GM12878 (cell line): ENCODE measurements at places on chromosomes 13 and 19.

DNA sequence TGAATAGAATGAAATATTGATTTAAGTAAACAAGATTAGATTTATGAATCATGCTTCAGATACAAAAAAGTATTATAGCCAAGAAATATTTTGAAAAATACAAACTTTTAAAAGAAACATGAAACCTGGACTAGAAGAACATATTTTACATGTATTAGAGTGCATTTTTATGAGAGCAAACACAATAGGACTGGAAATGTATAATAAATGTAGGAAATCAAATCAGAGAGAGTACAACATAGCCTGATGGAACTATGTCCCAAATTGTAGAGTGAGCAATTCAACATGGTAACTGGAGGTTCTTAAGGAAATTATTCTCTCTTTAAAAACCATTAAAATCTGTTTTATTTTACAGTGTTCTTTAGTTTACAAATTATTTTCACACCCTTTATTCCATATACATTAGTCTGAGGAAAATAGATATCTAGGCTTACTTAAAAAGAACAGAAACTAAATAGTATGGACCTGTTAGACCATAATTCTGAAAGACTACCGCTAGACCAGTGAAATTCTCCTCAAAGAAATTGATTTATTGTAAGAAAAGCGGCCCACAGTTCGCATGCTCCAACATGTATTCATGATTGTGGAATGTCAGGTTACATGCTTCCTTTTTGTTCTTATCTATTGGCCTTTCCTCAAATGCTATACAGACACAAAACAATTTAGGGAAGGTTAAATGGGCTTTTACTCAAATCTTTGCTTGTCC lies 1526.5 kb upstream of the SLC10A2 start:
- no peak overlapping the region for H3K4me3 ChIP-seq
- no peak overlapping the region for H3K27ac ChIP-seq
- H3K27me3 ChIP-seq: no peaks in the 10 kb centered on the region
- H3K4me1 ChIP-seq: no peaks in the 10 kb centered on the region
- no peak for DNase-seq

DNA sequence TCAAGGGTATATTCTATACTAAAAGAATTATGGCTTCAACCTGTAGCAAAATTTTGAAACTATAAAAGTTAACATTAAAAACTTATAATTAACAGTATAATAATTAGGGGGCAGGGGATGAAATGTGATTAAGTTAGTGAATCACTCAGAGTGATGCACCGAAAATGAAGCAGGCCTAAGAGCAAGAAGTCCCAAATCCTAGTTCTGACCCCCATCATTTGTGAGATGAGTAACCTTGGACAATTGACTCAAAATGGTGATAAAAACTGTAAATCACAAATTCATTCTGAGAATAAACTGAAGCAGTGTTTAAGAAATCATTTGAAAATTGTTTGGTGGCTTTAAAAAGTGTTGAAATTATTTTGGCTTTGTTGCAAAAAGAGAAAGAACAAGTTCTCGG lies 56.8 kb downstream of the KLF12 start:
- H3K4me1 ChIP-seq: no peaks in the 10 kb centered on the region
- H3K36me3 ChIP-seq: no peaks in the 10 kb centered on the region
- DNase-seq: no peak
- no peaks in the 10 kb centered on the region for H3K27me3 ChIP-seq

DNA sequence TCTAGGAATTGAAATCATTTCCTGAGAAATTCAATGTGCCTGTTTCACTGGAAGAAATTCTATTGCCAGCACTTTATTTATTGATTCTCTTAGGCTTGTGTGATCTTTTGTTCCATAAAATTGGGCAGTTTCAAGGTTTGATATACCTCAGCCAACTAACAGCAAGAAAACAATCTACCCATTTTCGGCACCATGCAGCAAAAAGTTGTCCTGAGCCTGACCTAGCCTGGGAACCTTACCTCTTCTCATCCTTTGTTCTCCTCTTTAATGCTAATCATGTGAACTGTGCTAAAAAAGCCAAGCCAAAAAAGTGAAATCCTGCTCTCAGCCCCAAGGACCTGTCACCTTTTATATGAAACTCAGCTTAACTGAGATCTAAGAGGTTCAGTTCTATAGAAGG lies 477.3 kb downstream of the SUCLA2 start:
- no peaks in the 10 kb centered on the region for H3K27me3 ChIP-seq
- no peak for DNase-seq
- H3K36me3 ChIP-seq: no peaks in the 10 kb centered on the region
- no peaks in the 10 kb centered on the region for H3K4me1 ChIP-seq
- H3K27ac ChIP-seq: no peak overlapping the region

- H3K27me3 ChIP-seq: no peaks in the 10 kb centered on the region
- H3K4me1 ChIP-seq: no peaks in the 10 kb centered on the region
- no peak overlapping the region for H3K27ac ChIP-seq
- H3K36me3 ChIP-seq: peaks cover 10% of the 10 kb centered on the region; the same call in 1 of the 2 replicates
- H3K4me3 ChIP-seq: no peak overlapping the region
Measured at GRCh38 chr13:28171266-28171665, 32.9 kb downstream of the PAN3 start.

DNA sequence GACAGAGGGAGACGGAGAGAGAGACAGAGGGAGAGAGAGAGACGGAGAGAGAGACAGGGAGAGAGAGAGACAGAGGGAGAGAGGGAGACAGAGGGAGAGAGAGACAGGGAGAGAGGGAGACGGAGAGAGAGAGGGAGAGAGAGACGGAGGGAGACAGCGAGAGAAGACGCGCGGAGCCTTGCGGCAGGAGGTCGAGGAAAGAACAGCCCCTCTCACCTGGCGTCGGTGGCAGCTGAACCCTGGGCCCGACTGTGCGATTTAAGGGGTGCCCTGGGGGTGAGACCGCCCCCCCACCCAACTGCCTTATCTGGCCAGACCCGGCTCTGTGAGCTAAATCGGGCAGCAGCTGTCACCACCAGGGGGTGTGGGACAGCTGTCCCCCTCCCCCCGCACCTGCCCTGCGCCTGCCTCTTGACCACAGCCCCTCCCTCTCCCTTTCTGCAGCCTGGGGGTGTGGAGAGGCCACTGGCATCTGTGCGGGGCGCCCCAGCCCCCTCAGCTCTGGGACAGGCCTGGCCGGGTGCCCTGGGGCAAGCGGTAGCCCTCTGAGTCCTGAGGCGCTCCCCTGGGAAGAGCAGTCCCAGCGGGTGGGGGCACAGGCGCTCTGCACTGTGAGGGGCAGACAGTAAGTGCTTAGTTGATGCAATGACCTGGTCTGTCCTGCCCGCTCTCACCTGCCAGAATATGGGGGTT lies 10.8 kb downstream of the JOSD2 start:
- DNase-seq: no peak
- no peak overlapping the region for H3K4me3 ChIP-seq
- no peaks in the 10 kb centered on the region for H3K36me3 ChIP-seq
- no peaks in the 10 kb centered on the region for H3K27me3 ChIP-seq
- no peaks in the 10 kb centered on the region for H3K4me1 ChIP-seq

GRCh38 chr13:70087247-70087646 lies 20.4 kb upstream of the ATXN8OS start:
- H3K36me3 ChIP-seq: no peaks in the 10 kb centered on the region
- H3K4me3 ChIP-seq: no peak overlapping the region
- no peak overlapping the region for H3K27ac ChIP-seq

DNA sequence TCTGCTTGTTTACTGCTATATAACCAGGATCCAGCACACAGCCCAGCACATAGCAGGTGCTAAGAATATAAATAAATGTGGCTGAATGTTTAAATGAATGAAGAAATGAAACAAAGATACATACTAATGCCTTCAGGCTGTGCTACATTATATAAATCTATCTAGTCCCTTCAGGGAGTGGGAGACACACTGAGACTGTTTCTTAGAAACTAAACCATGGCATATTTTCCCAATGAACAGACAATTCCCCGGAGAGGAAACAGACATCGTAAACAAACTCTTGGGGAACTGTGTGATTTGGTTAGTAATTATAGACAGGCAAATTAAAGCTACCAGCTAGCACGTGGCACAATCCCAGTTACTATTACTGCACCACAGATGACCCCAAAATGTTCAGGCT lies 9.7 kb upstream of the FEM1A start:
- H3K4me1 ChIP-seq: no peaks in the 10 kb centered on the region
- H3K36me3 ChIP-seq: no peaks in the 10 kb centered on the region
- no peak for DNase-seq
- H3K27ac ChIP-seq: no peak overlapping the region

- no peak for DNase-seq
- H3K36me3 ChIP-seq: no peaks in the 10 kb centered on the region
- no peaks in the 10 kb centered on the region for H3K27me3 ChIP-seq
- H3K27ac ChIP-seq: no peak overlapping the region
- no peak overlapping the region for H3K4me3 ChIP-seq
Measured at GRCh38 chr19:31903979-31904378, 441.4 kb upstream of the ZNF507 start.

GRCh38 chr19:18109733-18110608 lies 12.4 kb downstream of the MAST3 start:
- H3K27ac ChIP-seq: peak overlapping the region; percentile 48
- no peaks in the 10 kb centered on the region for H3K27me3 ChIP-seq
- DNase-seq: no peak
- H3K4me3 ChIP-seq: peak overlapping the region; percentile 83
- peaks cover 3% of the 10 kb centered on the region for H3K36me3 ChIP-seq

DNA sequence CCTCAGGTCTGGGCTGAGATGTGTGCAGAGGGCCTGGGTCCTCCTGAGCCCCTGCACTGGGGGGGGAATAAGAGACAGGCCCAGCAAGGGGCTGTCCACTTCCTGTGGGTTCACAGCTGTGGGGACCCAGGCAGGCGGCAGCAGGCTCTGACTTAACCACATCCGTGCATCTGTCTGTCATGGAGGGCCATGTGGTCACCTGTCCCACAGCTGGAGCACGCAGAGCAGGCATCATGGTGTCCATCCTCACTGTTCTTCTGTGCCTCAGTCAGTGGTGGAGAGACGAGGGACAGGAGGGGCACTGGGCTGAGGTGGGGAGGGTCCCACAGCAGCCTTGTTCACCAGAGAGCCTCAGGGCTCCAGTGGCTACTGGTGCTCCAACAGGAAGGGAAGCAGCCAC lies 16.3 kb upstream of the KIR3DL3 start:
- H3K27ac ChIP-seq: no peak overlapping the region
- H3K4me3 ChIP-seq: no peak overlapping the region
- no peak for DNase-seq
- H3K4me1 ChIP-seq: peaks cover 9% of the 10 kb centered on the region
- no peaks in the 10 kb centered on the region for H3K36me3 ChIP-seq

- no peak overlapping the region for H3K27ac ChIP-seq
- no peaks in the 10 kb centered on the region for H3K4me1 ChIP-seq
- H3K4me3 ChIP-seq: no peak overlapping the region
- no peaks in the 10 kb centered on the region for H3K36me3 ChIP-seq
- DNase-seq: peak; percentile 15
- no peaks in the 10 kb centered on the region; the same call in 1 of the 2 replicates for H3K27me3 ChIP-seq
Measured at GRCh38 chr19:51473009-51473707, 5.2 kb upstream of the CEACAM18 start.

DNA sequence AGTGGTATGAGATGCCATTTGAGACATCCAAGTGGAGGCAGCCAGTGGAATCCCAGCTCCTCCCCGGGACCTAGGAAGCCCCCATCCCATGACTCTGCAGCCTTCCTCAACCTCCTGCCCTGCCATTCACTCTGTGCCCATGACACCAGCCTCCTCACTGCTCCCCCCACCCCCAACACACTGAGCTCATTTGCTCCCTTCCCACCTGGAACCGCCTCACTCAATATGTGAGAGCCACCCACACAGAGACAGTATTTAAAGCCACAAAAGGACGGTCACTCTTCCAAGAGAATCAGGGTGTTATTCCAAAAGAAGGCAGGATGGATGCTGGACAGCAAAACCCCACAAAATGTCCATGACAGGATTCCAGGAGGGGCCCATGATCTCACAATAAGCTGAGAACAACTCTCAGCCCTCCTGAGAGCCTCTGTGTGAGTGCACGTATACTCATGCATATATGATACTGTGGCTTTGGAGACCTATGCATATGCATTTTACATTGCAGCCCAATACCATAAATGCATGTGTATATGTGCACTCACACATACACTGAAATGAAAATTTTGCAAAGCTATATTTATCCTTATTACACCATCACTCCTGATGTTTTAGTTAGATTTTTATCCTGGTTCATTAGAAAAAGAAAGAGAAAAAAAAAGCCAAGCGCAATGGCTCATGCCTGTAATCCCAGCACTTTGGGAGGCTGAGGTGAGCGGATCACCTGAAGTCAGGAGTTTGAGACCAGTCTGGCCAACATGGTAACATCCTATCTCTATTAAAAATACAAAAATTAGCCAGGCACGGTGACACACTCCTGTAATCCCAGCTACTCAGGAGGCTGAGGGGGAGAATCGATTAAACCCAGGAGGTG lies 10.8 kb upstream of the RANBP3 start:
- H3K36me3 ChIP-seq: no peaks in the 10 kb centered on the region
- H3K27me3 ChIP-seq: no peaks in the 10 kb centered on the region
- no peak overlapping the region for H3K4me3 ChIP-seq
- no peak for DNase-seq
- peaks cover 8% of the 10 kb centered on the region for H3K4me1 ChIP-seq

DNA sequence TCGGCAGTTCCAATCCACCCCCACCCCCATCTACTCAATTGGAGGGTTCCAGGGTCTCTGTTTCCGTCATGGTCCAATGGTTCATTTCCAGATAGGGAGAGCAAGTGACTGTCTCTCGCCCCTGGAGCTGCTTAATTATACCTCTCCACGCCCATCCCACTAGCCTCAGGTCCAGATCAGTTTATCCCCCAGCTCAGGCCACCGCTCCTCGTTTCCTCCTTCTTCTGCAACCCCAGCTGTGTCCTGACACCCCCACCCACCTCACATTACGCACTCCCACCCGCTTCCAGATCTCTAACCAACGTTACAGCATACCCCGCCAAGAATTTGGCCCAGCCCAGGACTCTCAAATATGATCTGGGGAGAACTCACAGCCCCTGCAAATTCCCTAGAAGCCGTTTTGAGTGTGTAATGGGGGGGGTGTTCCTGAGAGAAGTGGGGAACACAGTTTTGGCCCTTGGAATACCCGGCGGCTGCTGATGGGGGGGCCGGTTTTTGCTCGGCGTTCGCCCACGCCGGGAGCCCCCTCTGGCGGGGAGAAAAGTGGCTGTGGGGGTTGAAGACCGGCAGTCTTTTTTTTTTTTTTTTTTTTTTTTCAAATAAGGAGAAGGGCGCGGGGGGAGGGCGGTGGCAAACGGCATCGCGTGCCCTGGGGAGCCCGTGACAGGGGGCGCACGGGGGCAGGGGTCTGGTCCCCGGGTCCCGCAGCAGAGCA lies 1.7 kb upstream of the PDE4A start:
- peaks cover 47% of the 10 kb centered on the region for H3K4me1 ChIP-seq
- H3K36me3 ChIP-seq: no peaks in the 10 kb centered on the region
- no peak overlapping the region for H3K27ac ChIP-seq
- no peak overlapping the region for H3K4me3 ChIP-seq

- H3K27ac ChIP-seq: no peak overlapping the region
- no peaks in the 10 kb centered on the region for H3K27me3 ChIP-seq
- H3K4me1 ChIP-seq: no peaks in the 10 kb centered on the region
- peak overlapping the region; percentile 45; the same call in 1 of the 2 replicates for H3K4me3 ChIP-seq
- H3K36me3 ChIP-seq: no peaks in the 10 kb centered on the region; the same call in 1 of the 2 replicates
Measured at GRCh38 chr19:18932216-18932841, 8.7 kb downstream of the HOMER3 start.
